ENCODE measurements at places on chromosomes 16 and 17.
A peak's percentile ranks its signal among the peaks of the same experiment; 100 is the strongest.

DNA sequence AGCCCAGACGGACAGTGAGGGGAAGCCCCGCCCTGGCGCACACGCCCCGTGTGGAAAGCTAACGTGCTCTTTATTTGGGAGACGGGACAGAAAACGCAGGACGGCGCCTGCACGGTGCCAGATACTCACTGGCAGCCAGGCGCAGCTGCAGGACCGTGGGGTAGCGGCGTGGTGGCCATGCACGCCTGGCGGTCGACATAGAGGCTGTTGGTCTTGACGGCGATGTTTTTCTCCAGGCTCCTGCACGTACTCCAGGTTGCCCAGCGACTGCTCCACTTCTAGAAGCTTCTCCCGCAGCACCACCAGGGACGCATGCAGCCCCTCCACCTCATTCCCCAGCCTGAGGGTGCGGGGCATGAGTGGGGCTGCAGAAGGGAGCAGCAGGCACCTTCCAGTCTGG, 5.1 kb upstream of the C1QTNF8 start:
- no peak for DNase-seq

GRCh38 chr16:4646773-4647643, 22.4 kb downstream of the MGRN1 start:
- no peak for DNase-seq

DNA sequence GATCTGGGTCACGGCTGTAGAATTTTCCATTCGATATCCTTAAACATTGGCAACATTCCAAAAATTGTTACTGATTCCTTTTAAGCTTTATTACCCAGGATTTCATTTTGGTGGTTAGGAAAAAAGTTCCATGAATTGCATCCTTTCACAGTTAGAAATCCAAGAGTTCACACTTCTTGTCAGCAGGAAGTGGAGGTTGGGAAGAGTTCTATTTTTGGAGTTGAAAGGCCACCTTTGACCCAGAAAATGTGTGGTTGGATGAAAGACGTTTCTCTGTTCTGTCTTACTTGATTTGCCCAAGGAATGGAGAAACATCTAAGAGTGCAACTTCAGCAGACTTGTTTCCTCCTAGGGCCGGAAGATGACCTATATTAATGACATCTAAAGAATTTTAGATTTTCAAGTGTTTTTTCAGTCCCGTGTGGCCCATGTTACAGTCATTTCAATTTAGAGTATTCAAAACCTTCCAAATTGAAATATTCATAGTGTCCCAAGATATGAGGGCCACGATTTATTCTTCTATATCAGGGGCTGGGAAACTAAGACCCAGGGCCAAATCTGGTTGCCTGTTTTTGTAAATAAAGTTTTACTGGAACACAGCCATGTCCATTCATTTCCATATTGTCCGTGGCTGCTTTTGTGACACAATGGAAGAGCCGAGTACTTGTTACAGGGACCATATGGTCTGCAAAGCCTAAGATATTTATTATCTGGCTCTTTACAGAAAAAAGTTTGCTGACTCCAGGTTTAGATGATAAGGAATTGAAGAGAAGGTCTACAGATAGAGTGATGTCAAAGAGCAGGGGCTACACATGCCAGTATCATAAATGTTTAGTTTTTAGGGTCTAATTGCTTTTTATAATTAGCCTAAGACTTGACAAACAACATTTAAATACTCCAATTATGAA, 50.2 kb downstream of the CDK5R1 start:
- peak; percentile 22 for DNase-seq

DNA sequence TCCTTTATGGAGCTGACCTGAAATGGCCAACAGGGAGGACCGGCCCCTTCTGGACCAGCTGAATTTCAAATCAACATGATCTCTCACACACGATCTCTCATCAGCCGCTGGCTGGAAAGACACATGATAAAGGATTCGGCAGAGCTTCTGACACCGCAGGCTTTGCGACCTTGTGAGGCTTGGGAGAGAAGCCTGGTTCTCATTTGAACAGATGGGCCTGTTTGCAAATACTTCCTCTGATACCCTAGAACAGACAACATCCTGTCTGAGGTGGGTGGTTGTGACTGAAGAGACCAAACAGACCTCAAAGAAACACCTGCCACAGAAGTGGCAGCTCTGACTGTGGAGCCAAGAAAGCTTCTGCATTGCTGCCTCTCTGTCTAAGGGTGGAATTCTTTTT, 77.9 kb upstream of the SDK2 start:
- DNase-seq, result no peak

DNA sequence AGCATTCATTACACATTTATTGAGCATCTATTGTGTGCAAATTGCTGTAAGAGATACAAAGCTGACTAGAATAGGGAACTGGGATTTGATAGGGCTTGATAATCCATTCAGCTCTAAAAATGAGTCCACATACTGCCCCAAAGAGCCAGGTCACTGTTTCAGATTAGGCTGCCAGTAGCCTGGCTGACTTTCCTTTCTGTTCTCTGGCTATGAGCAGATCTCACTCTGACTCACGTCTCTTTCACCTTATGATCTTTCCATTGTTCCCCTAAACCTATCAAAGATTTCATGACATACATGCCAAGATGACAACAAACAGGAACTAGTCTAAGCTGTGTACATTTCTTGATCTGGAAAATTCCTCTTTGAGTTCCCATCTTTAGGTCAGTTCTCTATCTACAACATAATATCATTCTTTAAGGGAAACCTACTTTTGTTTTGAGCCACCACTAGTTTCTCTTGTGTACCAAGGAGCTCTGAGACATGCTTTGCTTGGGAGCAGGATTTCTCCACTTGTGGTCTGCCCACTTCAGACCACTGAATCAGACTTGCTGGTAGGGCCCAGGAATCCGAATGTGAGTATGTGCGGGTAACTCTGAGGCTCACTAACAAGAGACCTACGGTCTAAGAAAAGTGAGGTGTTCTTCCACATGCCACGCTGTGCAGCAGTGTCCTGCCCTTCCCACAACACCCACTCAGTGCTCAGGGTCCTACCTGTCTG, 40.9 kb upstream of the ICAM2 start:
- DNase-seq, result peak; percentile 34

- DNase-seq, result peak; percentile 65
Observed at GRCh38 chr17:43958748-43959352, 5.1 kb upstream of the PYY start.

GRCh38 chr17:33888455-33888854, 366.6 kb upstream of the CCL2 start:
- no peak for DNase-seq

- no peak for DNase-seq
Observed at GRCh38 chr16:80208015-80208414, 332.8 kb upstream of the DYNLRB2 start.

Measured in fibroblast of mammary gland (primary cell).